ENCODE measurements at places on chromosomes 13 and 19. TPM values are rescaled to one million over a fixed set of nuclear protein-coding genes. Genes with fewer than 3 reads are reported as not detected.

PSG6 gene
- not detected for polyA plus RNA-seq

GRCh38 chr13:45718063-45718462 lies 15.9 kb downstream of the CBY2 start:
- DNase-seq: peak; percentile 54

DNA sequence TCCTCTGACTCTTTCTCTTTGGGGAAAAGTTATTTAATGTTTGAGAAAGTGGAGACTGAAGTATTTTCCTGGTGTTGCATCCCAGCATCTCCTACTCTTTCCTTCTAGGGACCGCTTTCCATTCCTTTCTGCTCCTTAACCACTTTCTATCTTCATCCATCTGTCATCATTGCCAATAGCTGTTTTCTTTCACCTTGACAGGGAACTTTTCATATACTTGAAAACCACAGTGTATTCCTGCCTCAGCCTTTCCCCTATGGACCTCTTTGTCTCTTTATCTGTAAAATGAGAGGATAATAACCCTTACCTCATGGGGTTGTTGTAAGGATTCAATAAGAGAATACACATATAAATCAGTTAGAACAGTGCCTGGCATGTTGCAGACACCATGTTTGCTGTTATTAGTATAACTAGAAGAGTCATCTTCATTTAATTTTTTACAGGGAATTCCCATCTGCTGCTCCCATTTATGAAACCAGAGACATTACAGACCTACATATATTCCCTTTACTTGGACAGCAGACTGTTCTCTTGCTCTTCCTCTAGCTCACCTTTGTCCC lies 31.8 kb downstream of the LCP1 start:
- DNase-seq: no peak

- no peak for DNase-seq
Measured at GRCh38 chr19:41991025-41991424, 3.0 kb downstream of the ATP1A3 start.

GRCh38 chr19:38263689-38264485 lies 486 bp upstream of the SPINT2 start:
- peak; percentile 70 for DNase-seq

GRCh38 chr19:42216653-42217519 lies 591 bp downstream of the DEDD2 start:
- peak; percentile 43 for DNase-seq
